ENCODE measurements at places on chromosomes 4 and X.

GRCh38 chr4:106585915-106586349 lies 217.4 kb upstream of the GIMD1 start:
- no peak for DNase-seq

DNA sequence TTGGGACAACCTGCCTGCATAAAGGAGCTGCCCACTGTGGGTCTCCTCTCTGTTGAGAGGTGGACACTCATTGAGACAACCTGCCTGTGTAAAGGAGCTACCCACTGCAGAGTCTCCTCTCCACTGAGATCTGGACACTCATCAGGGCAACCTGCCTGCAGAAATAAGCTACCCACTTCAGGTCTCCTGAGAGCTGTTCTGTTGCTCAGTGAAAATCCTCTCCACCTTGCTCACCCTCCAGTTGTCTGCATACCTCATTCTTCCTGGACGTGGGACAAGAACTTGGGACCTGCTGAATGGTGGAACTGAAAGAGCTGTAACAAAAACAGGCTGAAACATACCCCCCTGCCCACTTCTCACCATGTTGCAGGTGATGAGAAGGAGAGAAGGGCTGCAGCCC lies 59.9 kb upstream of the CDKN2AIP start:
- no peak for DNase-seq

- no peak for DNase-seq
Measured at GRCh38 chr4:63169836-63170235, 1239.4 kb downstream of the TECRL start.

- no peak for DNase-seq
Measured at GRCh38 chr4:184900184-184900583, 74.4 kb upstream of the ACSL1 start.

DNA sequence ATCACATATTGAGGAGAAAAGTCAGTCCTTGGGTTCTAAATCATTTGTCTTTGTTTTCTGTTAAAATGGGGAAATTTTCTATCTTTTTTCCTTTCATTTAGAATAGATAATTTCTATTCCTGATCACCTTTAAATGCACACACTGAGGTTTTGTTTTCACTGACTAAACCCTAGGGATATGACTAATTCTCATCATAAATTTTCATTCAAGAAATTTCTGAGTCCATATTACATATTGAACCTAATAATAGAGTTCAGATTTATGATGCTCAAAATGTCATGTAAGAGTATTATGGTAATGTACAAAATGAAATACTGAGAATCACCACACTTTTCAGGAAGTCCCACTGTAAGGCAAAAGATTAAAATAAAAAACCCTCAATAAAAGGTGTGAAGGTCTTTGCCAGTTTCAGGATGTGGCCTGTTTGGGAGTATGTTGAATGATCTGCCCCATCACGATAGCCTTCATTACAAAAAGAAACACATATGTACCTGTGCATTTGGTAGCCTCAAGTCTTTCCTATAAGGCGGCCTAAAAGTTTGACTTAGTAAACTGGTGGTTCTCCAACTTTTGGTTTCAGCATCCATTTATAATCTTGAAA lies 49.4 kb downstream of the LEF1 start:
- DNase-seq, result no peak

DNA sequence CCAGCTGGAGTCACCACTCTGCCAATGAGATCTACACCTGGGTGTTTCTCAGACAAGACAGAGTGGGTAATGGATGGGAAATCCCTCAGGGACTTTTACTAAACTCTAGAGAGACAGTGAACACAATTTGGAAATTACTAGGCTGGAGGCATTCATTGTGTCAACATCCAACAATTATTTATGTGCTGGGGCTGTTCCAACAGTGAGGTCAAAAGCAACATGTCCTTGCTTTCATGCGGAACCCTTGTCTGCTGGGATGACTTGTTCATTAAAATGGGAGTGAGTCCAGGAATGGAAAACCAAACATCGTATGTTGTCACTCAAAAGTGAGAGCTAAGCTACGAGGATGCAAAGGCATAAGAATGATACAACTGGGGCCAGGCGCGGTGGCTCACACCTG lies 54.0 kb downstream of the DRD5 start:
- DNase-seq, result no peak

GRCh38 chr4:121370729-121371325 lies 10.0 kb downstream of the QRFPR start:
- DNase-seq, result peak; percentile 82

DNA sequence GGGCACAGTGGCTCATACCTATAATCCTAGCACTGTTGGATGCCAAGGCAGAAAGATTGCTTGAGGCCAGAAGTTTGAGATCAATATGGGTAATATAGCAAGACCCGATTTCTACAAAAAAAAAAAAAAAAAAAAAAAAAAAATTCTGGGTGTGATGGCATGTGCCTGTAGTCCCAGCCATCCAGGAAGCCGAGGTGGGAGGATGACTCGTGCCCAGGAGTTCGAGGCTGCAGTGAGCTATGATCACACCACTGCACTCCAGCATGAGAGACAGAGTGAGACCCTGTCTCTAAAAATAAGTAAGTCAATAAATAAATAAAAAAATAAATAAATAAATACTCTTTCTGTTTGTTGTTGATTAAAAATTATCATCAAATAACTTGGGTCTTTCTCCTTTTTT lies 62.4 kb upstream of the BMPR1B start:
- DNase-seq, result no peak

- DNase-seq, result no peak
Measured at GRCh38 chr4:54813674-54814073, 155.9 kb downstream of the KIT start.

GRCh38 chrX:154529206-154529612 lies 13.2 kb upstream of the FAM3A start:
- DNase-seq, result no peak

- peak; percentile 96 for DNase-seq
Measured at GRCh38 chr4:53706422-53707032, 115.2 kb upstream of the LNX1 start.

DNA sequence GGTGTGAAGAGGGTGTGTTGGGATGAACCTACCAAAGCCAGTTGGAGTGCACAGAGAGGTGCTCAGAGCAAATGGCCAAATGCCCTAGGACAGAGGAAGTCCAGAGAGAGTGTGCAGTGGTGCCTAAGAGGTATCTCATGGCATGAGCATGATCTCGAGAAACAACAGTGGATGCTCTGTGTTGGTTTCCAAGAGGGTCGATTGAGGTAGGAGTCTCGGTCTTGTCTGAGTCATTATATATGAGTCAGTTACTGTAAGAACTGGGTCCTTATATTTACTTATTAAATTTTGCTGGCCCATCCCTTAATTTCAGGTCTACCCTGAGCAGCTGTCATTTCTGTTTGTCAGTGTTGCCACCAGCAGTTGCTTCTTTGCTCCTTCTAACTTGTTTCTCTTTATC lies 86.6 kb upstream of the TMEM150C start:
- DNase-seq, result no peak

DNA sequence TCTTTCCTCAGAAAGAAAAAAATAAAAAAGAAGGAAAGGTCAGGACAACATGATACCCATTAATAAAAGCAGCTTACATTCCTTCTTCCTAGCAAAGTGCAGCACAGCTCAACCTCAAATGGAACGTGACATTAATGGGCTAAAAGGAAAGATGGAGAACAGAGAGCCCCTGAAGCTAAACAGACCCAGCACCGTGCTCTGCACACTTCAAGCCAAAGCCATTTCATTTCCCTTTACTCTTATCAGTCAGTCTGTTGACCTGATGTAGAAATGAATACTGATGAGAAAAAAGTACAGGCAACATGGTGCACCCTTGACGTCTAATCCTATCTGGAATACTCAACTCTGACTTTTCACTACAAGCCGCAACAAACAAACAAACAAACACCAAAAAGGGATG lies 57.7 kb upstream of the EDNRA start:
- no peak for DNase-seq

GRCh38 chr4:177879851-177880250 lies 437.6 kb upstream of the AGA start:
- no peak for DNase-seq

DNA sequence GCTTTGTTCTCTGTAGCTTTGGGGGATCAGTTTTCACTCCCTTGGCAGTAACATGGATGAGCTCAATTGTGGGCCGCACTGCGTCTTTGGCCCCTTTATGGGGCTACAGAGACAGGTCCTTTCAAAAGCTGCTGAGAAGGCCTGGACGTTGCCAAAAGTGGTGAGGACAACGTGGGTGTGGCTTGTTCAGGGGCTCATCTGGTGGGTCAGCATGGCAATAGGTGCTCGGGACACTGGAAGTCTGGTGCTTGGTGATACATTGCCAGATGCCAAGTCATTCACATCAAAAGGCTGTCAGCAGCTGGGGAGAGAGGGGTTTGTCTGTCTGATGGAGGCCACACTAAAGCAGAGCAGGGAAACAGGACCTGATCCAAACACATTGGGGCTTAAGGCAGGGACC lies 149.8 kb upstream of the EOLA2 start:
- DNase-seq, result no peak

GRCh38 chr4:81756973-81757372 lies 285.3 kb upstream of the RASGEF1B start:
- no peak for DNase-seq

DNA sequence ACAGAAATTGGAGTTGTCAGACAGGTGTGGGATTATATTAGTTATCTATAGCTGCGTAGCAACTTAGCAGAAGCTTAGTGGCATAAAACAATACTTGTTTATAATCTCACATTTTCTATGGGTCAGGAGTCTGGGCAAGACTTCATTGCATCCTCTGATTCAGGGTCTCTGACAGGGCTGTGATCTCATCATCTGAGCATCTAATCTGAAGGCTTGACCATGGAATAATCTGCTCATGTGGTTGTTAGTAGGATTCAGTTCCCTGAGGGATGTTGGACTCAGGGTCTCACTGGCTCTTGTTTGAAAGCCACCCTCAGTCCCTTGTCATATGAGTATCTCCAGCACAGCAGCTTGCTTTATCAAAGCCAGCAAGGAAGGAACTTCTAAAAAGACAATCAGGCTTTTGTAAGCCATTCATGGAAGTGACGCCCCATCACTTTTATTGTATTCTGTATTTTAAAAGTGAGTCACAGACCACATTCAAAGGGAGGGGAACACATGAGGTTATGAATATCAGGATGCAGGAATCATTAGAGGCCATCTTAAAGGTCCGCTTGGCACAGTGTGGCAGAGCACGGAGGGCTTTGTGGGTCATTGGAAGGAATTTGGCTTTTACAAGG lies 37.2 kb upstream of the FAM9B start:
- DNase-seq, result no peak

GRCh38 chr4:83731609-83732008 lies 195.7 kb downstream of the GPAT3 start:
- DNase-seq, result no peak

GRCh38 chr4:83353516-83353915 lies 18.9 kb upstream of the HPSE start:
- no peak for DNase-seq

DNA sequence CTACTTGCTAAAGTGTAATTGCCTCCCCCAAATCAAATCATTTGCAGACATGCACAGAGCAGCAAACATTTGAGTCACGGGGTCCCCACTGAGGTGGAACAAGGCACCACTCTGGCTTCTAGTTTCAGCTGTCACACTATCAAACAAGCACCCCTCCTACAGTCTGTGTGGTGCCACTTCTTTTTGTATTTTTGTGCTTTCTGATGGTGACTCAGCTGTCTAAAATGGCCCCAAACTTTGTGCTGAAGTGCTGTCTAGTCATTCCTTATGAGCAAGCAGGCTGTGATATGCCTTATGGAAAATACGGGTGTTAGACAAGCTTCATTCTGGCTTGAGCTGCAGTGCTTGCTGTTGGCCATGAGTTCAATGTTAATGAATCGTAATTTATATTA lies 15.4 kb downstream of the IGFBP7 start:
- DNase-seq, result no peak

- no peak for DNase-seq
Measured at GRCh38 chr4:145289403-145290076, 109.2 kb upstream of the OTUD4 start.

DNA sequence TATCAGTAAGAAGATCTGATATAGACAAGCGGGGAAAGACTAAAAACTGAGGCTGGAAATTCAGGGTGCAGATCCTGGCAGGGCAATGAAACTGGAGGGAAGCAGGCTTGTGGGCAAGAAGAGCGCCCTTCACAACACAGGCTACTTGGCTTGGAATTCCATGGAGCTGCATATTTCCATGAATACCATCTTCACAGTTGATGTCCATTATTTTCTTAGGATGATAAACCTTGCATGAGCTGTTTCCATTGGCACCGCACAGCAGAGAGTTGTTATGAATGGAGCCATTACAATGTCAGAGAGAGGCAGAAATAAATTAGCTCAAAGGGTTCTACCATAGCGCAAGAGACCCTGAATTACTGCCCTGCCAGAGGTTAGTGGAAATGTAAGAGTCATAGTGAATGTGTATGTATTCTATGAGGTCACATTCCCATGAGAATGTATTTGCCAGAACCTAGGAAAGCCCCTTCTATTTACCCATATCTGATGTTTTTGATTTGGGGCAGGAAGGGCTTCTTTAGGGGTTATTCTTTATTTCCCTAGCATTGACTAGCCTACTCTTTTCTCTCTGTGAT lies 215.6 kb downstream of the PALLD start:
- DNase-seq, result no peak

GRCh38 chr4:13627606-13628311 lies at the start of gene BOD1L1:
Gene BOD1L1 (minus strand): TSS chr4:13627725. CDS start chr4:13627587, 138 bp downstream.
- peak; percentile 89 for DNase-seq
